ENCODE measurements at places on chromosomes 13 and 19.

- peak; percentile 48 for DNase-seq
These were observed 19.9 kb downstream of the KDM4B start for GRCh38 chr19:4988770-4989251.

- no peak for DNase-seq
These were observed 1.6 kb upstream of the EPN1 start for GRCh38 chr19:55673465-55673864.

DNA sequence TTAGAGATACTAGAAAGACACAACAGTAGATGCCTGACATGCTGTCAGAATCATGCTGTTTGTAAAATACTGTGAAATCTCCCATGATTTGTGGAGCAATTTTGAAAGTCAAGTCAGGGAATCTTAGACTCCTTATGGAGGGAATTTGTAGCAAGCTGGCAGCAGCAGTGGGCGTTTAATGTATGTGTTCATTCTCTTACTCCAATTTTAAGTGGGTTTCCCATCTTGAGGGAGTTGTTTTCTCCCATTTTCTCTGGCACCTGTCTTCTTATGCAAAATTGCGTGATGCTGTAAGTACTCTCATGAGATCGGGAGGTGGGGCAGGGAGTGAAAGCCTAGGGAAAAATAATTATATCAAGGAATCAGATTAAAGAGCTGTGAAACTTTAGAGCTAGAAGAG is 16.0 kb upstream of the GTF2F2 start:
- DNase-seq, result no peak

DNA sequence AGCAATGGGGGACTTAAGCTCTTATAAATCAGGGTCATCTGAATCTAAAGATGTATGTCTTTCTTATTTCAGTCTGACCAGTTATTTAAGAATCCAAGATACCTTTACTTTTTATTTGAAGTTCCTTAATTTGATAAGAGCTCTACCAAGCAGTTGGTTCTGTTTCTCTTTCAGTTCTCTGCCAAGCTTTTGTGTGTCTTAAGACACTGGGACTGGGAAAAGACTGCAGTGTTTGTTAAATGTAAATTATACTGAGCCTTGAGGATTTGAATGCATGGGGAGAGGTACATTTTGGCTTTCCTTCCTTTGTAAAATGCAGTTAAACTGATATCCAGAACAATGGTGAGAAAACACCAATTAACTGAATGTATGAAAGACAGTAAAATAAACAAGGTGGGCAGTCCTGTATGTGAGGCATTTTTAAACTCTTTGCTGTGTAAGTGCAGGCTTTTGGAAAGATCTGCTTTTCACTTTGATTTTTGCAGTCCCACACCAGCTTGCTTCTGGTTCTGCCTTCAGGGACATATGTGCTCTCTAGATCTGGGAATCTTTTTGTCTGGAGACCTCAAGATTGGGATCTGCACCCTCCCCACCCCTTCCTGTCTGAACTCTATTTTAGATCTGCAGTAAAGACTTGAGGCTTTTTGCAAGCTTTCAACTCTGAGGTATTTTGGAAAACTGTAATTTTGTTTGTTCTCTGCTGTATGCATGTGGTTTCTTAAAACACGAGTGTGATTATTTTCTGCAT is 77.6 kb downstream of the LRCH1 start:
- no peak for DNase-seq

- peak; percentile 41 for DNase-seq
These were observed 1.3 kb upstream of the BSG start for GRCh38 chr19:570937-571565.

GRCh38 chr13:84570831-84571230 is 688.6 kb upstream of the SLITRK1 start:
- no peak for DNase-seq

DNA sequence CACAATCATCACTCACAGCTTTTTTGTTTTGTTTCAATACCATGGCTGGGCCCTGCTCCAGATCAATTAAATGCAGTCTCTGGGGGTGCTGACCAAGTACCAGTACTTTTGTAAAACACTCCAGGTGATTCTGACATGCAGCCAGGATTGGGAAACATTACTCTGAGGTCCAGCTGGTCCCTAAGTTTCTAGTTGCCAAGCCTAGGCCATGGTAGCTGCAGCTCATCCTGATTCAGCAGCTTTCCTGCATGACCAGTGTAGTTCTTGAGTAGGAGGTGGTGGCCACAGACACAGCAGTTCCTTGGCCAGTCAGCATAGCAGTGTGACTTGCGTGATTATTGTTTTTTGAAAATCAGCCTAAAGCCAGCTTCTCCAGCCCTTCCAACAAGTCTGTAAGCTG is 859.1 kb downstream of the DIAPH3 start:
- DNase-seq, result no peak

DNA sequence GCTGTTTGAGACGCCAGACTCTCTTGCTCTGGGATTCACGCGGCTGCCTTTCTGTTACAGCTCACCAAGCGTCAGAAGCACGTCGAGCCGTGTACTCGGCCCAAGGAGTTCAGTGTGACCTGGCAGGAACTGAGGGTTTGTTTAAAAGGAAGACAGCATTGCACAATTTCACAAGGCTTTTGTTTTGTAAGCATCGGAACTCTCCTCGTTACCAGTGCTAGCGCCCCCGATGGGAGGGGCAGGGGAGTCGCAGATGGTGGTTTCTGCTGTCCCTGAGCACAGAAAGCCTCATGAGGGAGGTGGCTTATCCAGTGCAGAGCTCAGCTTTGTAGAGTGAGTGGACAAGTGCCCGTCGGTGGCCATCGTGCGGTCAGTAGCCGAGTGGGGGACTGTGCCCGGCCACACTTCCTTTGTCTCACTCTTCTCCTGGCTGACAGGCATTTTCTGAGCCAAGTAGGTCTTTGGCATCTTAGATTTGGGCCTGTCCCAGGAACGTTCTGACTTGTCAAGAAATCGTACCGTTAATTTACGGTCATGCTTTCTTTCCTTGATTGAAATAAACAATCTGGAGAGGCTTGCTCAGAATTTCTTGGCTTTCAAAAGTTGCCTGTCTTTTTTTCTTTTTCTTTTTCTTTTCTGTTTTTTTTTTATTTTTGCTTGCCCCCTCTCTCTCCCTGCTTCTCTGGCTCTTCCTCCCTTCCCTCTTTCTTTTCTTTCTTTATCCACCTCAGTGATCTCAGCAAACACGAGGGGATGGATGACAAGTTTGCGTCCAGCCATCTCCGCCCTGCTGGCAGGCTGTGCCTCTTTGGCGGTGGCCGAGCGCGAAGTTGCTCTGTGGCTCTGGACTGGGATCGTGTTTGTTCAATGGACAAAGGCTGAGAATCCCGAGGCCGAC is 7.7 kb downstream of the KDM4B start:
- no peak for DNase-seq

- DNase-seq, result peak; percentile 44
These were observed 492 bp downstream of the TMEM147 start for GRCh38 chr19:35545855-35546381.

DNA sequence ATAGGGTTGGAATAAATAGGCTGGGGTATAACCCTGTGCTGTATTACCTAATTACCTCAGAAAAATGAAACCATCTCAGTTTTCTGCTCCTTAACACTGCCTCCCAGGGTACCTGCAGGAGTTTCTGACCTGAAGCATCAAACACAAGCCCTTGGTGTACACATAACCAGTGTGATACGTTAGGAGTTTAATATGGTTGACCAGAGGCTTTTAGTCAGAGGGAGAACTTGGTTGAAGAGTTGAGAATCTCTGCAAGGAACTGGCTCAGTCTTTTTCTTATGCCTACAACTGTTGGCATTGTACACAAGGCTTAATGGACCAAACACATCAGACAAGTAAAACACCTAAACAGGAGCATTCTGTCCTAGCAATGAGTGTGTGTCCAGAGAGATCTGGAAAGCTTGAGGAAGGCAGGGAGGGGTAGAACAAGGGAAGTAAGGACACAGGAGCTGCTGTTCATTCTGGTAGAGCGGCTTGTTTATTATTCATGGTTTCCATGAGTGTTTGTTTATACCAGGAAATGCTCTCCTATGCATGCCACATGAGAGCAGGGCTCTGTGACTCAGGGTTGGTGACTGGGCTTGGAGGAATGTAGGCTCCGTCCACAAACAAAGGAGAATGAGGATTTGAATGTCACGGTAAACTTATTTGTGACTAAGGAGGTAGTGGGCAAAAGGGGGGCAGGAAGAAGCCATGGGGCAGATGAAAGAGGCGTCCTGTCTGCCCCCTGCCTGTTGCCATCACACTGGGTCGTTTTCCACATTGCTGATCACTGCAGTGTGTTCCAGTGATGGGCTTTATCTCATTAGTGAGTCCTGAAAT is 11.9 kb upstream of the SPATA13 start:
- no peak for DNase-seq

DNA sequence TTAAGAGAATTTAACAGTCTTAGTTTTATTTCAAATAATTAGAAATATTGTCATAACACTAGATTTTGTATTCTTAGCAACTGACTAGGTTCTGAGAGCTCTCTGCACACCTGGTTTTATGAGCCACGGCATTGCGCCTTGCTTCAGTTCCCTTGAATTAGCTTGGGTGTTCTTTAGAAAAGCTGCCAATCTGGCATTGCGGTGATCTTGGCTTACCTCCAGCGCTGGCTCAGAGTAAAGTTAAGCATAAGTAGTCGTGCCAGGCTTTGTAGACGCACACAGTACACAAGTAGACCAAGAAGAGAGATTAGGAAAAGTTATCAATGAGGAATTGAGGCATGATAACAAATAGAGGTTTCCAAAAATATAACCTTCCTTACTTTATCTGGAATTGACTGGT is 45.7 kb downstream of the TPP2 start:
- no peak for DNase-seq

- no peak for DNase-seq
These were observed 22.2 kb upstream of the LRP3 start for GRCh38 chr19:33171916-33172359.

GRCh38 chr13:107076801-107077200 is 508.9 kb upstream of the ARGLU1 start:
- no peak for DNase-seq

- DNase-seq, result no peak
These were observed 12.0 kb downstream of the CERS4 start for GRCh38 chr19:8221161-8221560.

DNA sequence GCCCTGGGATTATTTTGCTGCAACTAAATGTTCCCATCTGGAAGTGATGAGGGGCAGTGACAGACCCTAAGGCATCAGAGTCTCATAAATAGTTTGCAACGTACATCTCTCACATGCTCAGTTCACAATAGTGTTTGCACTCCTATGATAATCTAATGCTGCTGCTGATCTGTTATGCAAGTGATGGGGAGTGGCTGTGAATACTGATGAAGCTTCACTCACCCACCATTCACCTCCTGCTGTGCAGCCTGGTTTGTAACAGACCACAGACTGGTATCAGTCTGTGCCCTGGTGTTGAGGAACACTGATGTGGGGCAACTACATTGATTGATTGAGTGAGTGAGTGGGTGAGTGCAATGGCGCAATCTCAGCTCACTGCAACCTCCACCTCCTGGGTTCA is 54.9 kb downstream of the ZNF726 start:
- no peak for DNase-seq

- DNase-seq, result no peak
These were observed 325.9 kb downstream of the FOXO1 start for GRCh38 chr13:40340368-40341095.

DNA sequence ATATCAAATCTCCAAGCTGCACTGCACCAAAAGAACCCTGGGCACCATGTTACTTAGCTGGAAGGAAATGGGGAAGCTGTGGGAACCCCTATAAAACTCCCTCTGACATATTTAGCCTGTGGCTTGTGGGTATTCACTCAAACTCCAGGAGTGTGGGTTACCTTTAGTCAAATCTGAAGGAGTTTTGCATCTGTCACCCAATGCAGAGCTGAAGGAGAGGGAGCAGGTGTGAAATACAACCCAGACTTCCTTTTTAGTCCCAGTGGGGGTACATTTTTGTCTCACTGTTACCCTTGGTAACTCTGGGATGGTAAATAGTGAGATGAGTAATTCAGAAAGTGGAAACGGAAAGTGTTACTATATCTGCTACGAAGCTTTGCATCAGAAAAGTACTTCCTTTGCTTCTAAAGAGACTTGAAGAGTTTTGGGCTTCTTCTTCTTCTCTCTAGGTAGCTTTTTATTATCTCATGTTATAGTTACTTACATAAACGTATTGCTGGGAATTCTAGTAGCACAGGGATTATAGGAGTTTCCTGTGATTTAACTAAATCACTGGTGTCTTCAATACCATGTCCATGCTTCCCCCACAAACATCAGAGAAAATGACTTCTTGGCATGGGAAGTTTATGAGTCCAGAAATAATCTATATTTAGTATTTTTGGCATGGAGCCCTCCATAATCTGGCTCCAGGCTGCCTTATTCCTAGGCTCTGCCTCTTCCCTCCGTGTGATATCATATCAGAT is 105.9 kb downstream of the AKAP11 start:
- no peak for DNase-seq

DNA sequence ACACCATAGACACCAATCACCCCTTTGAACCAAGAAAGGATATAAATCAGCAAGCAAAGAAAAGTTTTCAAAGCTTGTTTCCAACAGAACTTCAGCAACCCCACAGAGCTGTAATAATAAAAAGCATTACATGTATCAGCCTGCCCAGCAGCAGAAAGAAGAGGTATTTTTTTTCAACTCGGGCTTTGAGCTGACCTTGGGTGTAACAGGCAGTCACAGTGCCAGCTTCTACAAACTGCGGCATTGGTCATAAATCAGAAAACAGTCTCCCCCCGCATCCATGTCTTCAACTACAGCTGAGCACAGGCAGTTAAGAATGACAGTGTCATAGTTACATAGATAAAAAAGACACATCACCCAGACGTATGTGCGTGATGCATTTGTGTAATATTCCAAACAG is 671.0 kb upstream of the SLITRK1 start:
- no peak for DNase-seq

- DNase-seq, result peak; percentile 84
These were observed 362.6 kb downstream of the FGF14 start for GRCh38 chr13:102039264-102039663.

GRCh38 chr13:109211616-109212015 is 574.8 kb downstream of the IRS2 start:
- peak; percentile 65 for DNase-seq

DNA sequence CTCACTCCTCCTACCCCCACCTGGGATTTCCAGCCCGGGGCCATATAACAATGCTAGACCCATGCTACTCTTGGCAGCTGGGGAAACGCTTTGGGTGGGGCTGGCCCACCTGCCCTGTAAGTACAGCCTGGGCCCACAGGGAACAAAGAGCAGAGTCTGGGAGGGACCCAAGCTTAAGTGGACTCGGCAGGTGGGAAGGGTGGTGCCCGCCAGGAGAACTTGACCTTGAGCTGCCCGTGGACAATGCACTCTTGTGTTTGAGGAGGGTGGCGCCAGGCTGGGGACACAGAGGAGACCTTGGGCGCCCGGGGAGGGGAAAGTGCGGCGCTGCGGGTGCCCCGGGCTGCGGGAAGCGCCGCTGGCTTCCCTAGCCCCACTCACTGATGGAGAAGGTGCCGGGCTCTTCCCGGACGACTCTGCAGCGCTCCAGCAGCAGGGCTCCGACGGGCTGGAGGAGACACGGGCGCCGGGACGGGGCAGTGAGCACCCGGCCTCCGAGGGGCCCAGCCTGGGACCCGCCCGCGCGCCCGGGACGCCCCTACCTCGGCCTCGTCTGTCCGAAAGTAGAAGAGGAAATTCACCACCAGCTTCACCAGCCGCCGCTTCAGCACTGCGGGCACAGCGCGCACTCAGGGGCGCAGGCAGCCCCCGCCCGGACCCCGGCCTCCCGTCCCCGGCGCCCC is 607 bp downstream of the PLEKHJ1 start:
- DNase-seq, result no peak

Data from BE2C (cell line).